ENCODE measurements at places on chromosomes 6 and 20.

GRCh38 chr6:146358431-146359046, 185.1 kb upstream of the RAB32 start:
- no peak for DNase-seq

- DNase-seq = no peak
Observed at GRCh38 chr6:100818066-100818465, 63.1 kb downstream of the ASCC3 start.

DNA sequence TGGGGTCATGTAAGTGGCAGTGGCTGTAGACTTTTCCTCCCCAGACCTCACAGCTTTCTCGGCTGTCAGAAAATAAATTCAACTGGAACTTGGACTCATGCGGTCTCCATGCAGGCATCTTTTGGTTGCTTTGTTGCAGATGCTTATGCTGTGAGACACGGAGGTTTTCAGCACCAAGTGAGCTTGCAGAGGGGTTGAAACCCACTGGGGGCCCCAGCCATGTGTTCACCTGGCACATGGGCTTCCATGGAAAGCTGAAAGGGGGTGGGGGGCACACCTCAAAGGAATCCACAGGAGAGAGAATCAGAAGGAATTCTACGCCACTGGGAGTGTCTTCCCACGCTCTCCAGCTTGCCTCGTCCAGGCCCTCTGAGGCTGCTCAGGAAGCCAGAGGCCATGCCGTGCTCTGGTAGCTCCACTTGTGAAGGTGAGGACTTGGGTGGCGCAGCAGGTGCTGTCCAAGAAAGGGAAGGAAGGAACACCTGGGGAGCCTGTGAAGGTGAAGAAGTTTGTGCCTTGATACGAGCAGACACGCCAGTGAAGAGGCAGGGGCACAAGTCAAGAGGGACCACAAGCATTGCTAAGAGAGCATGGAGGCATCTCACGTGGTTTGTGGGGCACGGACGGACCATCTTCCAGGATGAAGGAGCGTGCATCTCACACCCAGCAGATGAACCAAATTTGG, 134.3 kb upstream of the PMEPA1 start:
- DNase-seq = no peak

GRCh38 chr6:155324172-155324571, 9.9 kb upstream of the TFB1M start:
- DNase-seq = no peak

- DNase-seq = no peak
Observed at GRCh38 chr6:164099269-164099865, 684.8 kb downstream of the QKI start.

DNA sequence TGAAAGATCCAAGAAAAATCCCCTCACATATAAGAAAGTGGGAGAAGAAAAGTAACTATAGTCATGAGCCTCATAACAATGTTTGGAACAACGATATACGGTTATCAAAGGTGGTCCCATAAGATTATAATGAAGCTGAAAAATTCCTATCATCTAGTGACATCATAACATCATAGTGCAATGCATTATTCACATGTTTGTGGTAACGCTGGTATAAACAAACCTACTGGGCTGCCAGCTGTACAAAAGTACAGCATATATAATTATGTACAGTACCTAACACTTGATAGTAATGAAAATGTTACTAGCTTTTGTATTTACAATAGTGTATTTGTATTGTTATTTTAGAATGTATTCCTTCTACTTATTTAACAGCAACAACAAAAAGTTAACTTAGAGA, 240.7 kb downstream of the RNGTT start:
- no peak for DNase-seq

DNA sequence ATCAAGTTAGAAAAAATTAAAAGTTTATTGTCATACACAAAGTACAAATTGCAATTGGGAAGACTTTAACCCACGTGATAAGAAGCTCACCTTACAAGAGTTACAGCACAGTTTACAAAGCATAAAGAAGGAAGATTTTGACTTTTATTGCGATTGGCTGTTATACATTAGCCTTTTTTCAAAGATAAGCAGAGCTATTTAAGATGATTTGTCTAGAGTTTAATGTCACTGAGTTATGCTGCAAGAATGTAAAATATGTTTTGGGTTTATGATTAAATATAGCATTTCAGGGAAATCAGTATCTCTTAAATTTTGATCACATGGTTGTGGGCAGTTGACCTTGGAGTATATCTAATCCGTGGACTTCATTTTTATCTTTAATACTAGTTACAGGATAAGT, 664.2 kb upstream of the PTCHD4 start:
- DNase-seq = no peak

- no peak for DNase-seq
Observed at GRCh38 chr20:41143354-41143753, 6.0 kb downstream of the PLCG1 start.

GRCh38 chr6:157107915-157108651, 215.2 kb downstream of the TMEM242 start:
- no peak for DNase-seq

DNA sequence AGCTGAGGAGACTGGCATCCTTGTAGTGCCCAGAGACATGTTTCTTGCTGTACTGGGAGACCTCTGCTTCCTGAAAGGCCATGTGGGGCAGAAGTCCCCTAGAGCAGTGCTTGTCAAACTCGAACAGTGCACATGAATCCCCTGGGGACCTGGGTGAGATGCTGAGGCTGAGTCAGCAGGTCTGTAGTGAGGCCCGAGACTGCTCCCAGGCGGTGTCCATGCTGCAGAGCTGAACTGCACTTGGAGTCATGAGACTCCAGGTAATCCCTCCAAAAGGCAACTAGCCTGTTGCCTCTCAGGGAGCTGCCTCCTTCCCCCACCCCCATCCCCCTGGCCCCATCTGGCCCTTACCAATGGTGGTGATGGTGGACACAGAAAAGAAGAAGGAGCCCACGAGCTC, 3.7 kb downstream of the KCNK17 start:
- no peak for DNase-seq

GRCh38 chr20:37071481-37071911, 24.3 kb downstream of the RBL1 start:
- DNase-seq = peak; percentile 39

GRCh38 chr6:16163066-16163465, 34.2 kb downstream of the MYLIP start:
- DNase-seq = no peak

- DNase-seq = peak; percentile 87
Observed at GRCh38 chr6:139124887-139125672, 9.8 kb upstream of the HECA start.

- no peak for DNase-seq
Observed at GRCh38 chr20:39294137-39294725, 332.1 kb downstream of the DHX35 start.

- DNase-seq = no peak
Observed at GRCh38 chr6:91704531-91704930, 1117.7 kb upstream of the MAP3K7 start.

GRCh38 chr6:41763470-41763869, 16.2 kb downstream of the FRS3 start:
- no peak for DNase-seq

- no peak for DNase-seq
Observed at GRCh38 chr6:1503811-1504210, 105.9 kb upstream of the FOXC1 start.

DNA sequence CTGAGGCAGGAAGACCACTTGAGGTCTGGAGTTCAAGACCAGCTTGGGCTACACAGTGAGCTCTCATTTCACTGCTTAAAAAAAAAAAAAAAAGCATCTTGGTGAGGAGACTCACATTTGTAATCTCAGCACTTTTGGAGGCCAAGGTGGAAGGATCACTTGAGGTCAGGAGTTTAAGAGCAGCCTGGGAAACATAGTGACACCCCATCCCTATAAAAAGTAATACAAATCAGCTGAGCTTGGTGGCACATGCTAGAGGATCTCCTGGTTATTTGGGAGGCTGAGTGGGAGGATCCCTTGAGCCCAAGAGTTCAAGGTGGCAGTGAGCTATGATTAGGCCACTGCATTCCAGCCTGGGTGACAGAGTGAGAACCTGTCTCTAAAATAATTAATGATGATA, 29.4 kb upstream of the SYNCRIP start:
- DNase-seq = no peak

DNA sequence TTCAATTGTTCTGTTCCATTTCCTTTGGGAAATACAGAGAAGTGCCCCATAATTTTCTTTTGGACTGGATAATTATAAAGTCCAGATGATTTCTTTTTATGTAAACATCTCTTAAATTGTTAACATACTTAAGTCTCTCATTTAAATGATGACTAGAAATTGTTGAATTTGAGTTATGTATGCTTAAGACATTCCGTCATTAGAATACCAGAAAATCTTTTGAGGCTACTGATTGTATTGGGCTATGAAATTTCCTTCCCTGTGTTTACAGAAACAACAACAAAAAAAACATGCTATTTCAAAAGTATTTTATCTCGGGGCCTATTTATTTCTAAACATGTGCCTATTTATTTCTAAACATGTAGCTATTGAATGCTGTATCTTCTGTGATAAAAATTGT, 125.4 kb downstream of the SH3BGRL2 start:
- no peak for DNase-seq

DNA sequence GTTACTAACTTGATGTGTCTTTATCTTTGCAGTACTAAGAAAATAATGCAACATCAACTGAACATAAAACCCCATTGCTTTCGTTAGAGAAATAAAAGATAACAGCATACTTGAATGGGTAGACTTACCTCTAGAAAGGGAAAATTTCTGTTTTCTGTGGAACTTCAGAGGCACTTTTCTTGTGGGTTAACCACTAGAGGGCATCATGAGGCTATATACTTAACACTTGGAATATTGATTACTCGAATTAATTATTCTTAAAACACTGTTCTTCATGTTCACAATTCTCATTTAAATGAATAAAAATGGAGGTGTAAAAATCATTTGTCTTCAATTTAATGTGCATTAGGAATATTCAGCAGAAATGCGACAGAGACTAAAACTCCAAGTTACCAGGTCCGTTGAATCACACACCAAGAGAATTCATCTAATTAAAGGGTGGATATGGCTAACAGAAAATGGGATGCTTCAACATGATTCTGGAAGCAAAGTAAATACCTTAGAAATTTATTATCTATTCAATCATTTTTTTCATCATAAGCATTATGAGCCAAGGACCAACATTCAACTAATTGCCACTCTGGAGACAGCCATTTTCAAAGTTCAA, 330.8 kb upstream of the PREP start:
- peak; percentile 53 for DNase-seq

GRCh38 chr20:21387528-21387927, 9.8 kb downstream of the NKX2-4 start:
- DNase-seq = no peak

DNA sequence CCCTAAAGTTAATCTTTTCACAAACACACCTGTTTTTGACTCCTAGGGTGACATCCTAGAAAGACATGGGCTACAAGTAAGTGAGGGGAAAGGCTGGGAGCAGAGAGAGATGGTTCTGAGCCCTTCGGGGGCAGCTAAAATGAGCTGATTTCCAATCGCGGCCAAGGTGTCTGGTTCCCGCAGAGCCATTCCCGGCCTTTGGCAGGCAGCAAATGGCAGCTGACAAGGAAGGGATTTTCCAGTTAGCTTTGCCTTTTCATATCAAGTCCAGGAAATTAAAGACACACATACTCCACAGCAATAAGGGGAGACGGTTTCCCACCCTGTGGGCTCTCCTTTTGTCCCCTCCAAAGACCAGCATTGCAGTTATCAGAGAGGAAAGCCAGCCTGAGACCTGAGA, 228.5 kb downstream of the ZMYND8 start:
- DNase-seq = no peak

DNA sequence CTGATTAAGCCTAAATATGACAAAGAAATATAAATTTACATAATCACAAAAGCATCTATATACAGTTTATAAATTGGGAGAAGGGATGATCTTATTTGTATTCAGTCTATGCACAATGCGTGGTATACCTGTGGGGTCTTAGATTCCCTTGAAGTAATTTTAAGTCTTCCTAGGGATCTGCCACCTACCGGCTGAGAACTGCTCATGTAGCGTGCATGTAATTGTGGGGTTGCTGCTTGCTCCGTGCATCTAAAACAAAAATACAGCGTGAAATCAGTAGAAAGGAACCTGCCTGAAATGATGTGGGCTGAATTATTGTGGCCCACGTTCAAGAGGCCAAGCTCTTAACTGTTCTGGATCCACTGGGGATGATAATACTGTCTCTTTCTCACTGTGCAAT, 187.3 kb downstream of the MBOAT1 start:
- no peak for DNase-seq

DNA sequence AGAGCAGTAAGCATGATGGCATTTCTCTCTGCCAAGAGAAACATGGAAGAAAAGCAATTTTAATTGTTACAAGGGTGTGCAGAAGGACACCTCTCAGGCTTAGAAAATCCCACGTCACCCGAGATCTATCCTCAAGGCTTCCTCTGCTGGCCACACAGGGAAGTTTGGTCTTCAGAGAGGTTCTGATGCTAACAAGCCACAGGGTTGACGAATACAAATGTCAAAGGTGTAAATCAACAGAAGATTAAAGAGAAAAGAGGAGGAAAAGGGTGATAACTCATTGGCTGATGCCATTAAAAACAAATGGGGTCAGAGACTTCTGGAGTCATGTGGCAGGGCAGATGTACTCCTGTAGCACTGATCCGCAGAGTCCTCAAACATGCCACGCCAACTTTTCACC, 33.6 kb upstream of the SPDEF start:
- DNase-seq = no peak

DNA sequence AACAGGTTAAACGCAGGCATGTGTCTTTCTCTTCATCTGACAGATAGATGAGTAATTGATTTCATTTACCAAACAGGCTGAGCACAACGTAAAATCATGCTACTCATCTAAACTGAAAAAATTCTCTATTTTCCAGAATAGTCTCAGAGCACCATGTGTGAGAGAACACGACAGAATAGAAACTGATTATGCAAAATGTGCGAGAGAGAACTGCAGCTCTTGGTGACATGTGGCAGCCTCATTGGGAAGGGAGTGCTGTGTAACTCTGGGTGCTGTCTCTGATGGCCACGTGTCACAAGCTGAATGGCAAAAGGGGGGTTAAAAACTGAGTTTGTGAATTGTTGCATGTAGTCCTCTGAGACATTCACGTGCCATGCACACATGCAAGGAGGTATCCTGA, 143.7 kb upstream of the ATXN1 start:
- DNase-seq = no peak

DNA sequence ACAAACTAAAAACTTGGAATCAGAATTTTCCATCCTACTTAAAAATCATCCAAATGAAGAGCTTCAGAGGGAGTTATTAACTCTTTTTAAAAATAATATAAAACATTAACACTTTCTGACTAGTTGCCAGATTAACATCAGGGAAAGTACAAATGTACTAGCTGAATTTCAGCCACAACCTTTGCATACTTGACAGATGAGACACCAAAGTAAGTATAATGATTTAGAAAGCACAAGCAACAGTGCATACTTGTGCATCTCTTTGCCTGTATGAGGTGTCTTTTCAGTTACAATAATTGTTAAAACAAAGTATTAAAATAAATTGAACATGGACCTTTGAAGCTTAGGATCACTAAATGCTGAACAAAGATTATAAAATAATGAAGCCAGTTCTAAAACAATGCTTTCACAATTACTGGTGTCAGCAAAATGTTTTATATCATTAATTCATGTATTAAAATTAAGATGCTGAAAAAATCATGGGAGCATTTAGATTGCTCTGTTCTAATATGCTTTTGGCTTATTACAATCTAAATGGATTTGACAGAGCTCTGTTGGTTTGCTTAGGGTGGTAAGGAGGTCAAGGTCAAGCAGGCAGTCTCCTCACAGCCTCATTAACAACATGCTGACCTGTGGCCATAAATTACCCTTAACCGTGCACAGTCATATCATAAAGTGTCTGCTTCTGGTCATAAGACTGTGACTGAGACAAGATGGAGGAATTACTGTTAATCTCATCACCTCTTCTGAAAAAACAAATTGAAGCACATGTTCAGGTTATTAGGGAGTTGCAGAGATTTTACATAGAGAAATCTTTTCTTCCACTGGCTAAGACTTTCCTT, 15.1 kb downstream of the RNF217 start:
- DNase-seq = no peak
